ENCODE measurements at places on chromosomes 1 and 21. TPM values are rescaled to one million over a fixed set of nuclear protein-coding genes. Genes with fewer than 3 reads are reported as not detected.
A peak's percentile ranks its signal among the peaks of the same experiment; 100 is the strongest.

- DNase-seq = no peak
Observed at GRCh38 chr1:108670131-108670773, 9.4 kb upstream of the HENMT1 start.

GRCh38 chr1:31381394-31382294, 8.8 kb upstream of the FABP3 start:
- peak; percentile 53 for DNase-seq

The KCTD3 gene
- total RNA-seq = 44.8 TPM

GRCh38 chr1:1969505-1969900, 34.1 kb downstream of the CFAP74 start:
- no peak for DNase-seq

DNA sequence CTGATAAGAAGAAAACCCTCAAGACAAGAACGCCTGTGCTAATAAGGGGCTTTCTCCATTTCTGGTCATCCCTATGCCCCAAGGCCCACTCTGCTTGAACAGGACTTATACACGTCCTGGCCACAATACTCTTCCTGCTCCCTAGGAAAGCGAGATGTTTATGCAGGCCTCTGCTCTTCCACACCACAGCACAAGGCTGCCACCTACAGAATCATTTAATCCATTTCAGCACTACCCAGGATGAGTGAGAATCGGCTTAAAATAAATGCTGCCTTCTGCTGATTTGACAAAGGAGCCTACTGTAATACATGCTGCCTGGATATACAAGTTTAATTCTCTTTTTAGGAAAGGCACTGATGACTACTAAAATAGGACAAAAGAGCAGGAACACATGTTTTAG, 29.4 kb downstream of the FRRS1 start:
- DNase-seq = peak; percentile 20

GRCh38 chr1:178796013-178796412, 71.0 kb downstream of the RALGPS2 start:
- no peak for DNase-seq

The NTRK1 gene
- 0.95 TPM for total RNA-seq

GRCh38 chr1:217089361-217090014, 366.3 kb upstream of the ESRRG start:
- peak; percentile 41 for DNase-seq

DNA sequence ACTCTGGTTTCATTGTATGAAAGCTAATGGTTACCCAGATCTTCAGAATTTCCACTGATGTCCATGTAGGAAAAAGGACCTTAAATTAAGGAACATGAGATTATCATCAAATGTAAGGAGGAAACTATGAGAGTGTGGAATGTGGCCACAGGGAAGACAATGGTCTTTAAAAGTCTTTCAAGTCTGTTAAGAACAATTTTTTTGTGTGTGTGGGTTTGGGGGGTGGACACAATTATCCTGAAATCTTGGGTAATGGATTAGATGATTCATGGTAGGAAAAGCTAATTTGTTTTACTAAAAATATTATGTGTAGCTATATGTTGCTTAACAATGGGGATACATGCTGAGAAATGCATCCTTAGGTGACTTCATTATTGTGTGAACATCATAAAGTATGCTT, 72.9 kb downstream of the PLA2G4A start:
- DNase-seq = no peak

The SMG7 gene
- total RNA-seq = 53.4 TPM

GRCh38 chr1:246318036-246318359, 189.1 kb downstream of the SMYD3 start:
- no peak for DNase-seq

DNA sequence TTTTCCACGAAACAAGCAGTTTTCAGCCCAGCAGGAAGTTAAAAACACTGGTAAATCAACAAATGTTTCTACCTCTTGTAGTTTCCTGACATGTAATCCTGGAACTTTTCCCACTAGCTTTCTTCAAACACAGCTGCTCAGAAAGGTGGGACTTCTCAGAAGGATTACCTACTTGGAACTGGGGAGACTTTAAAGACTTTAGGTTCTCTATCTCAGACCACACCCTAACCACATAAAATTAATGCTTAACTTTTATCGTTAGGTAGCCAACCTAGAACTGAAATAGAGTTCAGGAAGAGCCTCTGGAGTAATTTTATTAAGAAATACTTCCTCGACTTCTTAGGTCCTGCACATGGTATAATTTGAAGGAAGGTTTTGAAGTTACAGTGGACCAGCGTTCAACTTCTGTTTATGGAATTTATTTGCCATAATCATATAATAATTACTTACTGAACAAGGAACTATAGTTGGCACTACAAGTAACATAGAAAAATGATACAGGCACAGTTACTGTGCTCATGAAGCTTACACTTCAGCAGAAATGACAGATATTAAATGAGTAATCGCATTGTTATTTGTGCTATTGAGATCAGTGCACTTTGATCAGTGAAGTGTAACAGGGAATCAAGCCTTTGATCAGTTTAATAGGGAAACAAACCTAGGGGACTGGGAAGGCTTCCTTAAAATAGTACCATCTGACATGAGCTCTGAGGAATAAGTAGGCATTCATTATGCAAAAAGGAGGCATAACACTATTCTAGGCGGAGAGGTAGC, at the start of gene BCL2L15:
BCL2L15 (minus strand) TSS at position 180 of the 774 bp plus-strand sequence. CDS start 206 bp downstream, outside the sequence.
- DNase-seq = no peak
